ENCODE measurements at places on chromosomes 5 and 9. TPM values are rescaled to one million over a fixed set of nuclear protein-coding genes. Genes with fewer than 3 reads are reported as not detected.

SPINK6 gene
- total RNA-seq: not detected

DNA sequence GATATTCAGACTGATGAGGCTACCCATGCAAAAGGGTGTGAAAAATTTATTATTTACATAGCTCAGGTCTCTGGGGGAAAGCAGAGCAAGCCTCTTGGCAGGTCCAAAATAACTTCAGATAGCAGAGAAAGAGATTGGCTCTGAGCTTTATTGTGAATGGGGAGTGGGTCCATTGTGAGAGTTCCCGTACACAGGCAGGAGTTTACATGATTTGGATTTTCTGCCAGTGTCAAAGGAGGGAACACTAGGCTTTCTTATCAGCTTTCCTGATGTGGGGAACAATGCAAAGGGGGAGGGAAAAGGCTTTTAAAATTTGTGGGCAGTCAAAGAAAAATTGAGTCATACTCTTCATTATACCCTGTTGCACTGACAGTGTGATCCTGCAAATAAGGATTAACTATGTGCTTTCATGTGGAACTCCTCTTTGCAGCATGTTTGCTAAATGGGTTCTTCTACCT is 615.0 kb upstream of the RIOK2 start:
- H3K4me3 ChIP-seq: no peak overlapping the region
- H3K27ac ChIP-seq: no peak overlapping the region
- DNase-seq: no peak
- H3K27me3 ChIP-seq: no peaks in the 10 kb centered on the region

SPATA31C1 gene
- total RNA-seq: not detected

CFAP77 gene
- 1.5 TPM for total RNA-seq

- no peak overlapping the region for H3K4me3 ChIP-seq
- DNase-seq: no peak
- H3K36me3 ChIP-seq: no peaks in the 10 kb centered on the region
- no peaks in the 10 kb centered on the region for H3K4me1 ChIP-seq
- no peak overlapping the region for H3K27ac ChIP-seq
These were observed 35.3 kb upstream of the MAN2A1 start for GRCh38 chr5:109654455-109654854.

DNA sequence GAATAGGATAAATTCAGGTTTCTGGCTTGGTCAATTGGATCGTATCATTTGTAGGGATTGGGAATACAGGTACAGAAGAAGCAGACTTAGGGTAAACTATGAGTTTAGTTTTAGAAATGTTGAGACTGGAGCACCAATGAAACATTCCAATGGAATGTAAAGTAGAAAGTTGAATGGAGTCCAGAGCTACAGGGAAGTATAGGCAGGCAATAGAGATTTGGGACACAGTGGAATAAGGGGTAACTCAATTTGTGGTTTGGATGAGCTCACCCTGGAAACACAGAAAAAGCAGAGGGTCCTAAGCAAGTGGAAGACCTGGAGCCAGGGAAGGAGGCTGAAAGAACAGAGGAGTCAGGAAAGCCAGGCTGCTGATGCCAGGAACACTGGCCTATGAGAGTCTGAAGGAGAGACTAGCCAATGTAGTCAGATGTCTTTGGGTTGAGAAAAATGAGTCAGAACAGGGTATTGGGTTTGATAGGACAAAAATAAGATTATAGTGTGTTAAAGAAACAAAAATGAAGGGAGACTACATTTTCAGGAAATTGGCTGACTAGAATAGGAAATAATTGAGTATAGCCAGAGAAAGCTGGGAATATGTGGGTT is 72.8 kb downstream of the STARD4 start:
- no peaks in the 10 kb centered on the region for H3K36me3 ChIP-seq
- no peak overlapping the region for H3K27ac ChIP-seq
- no peaks in the 10 kb centered on the region for H3K27me3 ChIP-seq

LIFR gene
- total RNA-seq: 21.4 TPM

NPR3 gene
- 2.7 TPM for total RNA-seq

- peaks cover 3% of the 10 kb centered on the region for H3K36me3 ChIP-seq
- H3K4me1 ChIP-seq: no peaks in the 10 kb centered on the region
- H3K27me3 ChIP-seq: no peaks in the 10 kb centered on the region
- DNase-seq: no peak
- no peak overlapping the region for H3K27ac ChIP-seq
These were observed 83.8 kb downstream of the OTULIN start for GRCh38 chr5:14748180-14748900.

SMIM33 gene
- total RNA-seq: not detected

GRCh38 chr5:174599992-174600391 is 124.4 kb upstream of the MSX2 start:
- H3K4me3 ChIP-seq: no peak overlapping the region
- no peak for DNase-seq
- no peaks in the 10 kb centered on the region for H3K36me3 ChIP-seq
- H3K27me3 ChIP-seq: peaks cover 5% of the 10 kb centered on the region

PCDHA4 gene
- 14.3 TPM for total RNA-seq

CDH18 gene
- 0.28 TPM for total RNA-seq

GDA gene
- total RNA-seq: 0.18 TPM

- peak; percentile 10 for DNase-seq
- H3K4me3 ChIP-seq: no peak overlapping the region
- H3K27me3 ChIP-seq: no peaks in the 10 kb centered on the region
- H3K4me1 ChIP-seq: no peaks in the 10 kb centered on the region
- H3K36me3 ChIP-seq: no peaks in the 10 kb centered on the region
These were observed 25.2 kb downstream of the ANKRA2 start for GRCh38 chr5:73540192-73540591.

GRCh38 chr9:7799944-7800285 is 337 bp upstream of the DMAC1 start:
- H3K27me3 ChIP-seq: no peaks in the 10 kb centered on the region
- no peak overlapping the region for H3K27ac ChIP-seq
- DNase-seq: no peak
- peaks cover 5% of the 10 kb centered on the region for H3K4me1 ChIP-seq
- H3K36me3 ChIP-seq: peaks cover 5% of the 10 kb centered on the region
